ENCODE measurements at places on chromosomes 4 and X.

- no peak for DNase-seq
Observed at GRCh38 chrX:150984169-150984824, 1.2 kb downstream of the HMGB3 start.

DNA sequence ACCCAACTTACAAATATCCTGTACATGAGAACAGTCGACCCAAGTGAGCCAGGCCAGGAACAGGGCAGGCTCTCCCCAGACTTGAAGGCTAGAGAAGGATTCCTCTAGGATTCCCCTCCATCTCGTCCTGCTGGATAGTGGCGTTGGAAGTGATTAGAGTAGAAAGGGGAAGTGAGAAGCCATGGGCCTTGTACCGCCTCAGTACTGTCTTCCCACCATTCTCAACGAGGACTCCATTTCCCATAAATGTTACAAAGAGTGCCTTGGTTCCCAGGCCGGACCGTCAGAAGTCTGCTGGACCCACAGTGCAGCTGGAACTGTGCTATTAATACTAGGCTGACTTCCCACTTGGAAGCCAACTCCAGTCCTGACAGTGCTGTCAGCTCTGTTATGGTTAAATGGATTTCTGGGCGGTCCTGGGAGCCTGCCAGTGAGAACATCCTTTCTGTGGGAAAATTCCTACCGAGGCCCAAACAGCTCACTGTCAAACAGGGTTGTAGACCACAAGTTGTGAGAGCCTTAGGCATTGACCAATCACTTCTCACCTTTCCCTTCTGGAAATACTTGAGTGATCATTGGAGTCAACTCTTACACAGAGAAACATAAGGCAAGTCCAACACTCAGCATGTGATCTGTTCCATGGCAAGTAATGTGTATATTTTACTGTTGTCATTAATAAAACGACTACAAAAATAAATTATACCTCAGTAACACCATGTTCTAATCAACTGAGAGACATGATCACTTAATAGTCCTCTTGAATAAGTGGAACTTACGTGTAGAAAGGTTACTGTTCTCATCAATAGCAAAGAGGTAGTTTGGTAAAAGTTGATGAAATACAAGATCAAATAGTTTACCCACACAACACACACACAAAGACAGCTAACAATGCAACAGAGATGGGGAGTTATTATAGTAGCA lies 58.4 kb downstream of the AMELX start:
- no peak for DNase-seq

DNA sequence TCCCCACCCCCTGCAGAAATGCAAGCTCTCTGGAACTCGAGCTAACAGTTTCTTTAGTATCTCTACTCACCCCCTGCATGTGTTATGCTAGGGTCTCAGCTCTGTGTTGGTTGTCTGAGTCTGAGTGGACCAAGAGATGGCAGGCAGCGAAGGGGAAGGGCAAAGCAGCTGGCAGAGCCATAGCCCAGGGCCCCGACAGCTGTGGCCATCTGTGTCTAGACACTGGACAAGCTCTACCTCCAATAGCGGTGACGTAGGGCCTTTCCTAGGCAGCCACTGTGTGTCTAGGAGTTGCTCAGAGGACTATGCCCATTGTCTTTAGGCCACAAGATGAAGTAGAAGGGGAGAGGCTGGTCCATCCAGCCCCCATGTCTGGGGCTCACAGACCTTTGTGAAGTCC lies 79.2 kb downstream of the EFNB1 start:
- DNase-seq: no peak

DNA sequence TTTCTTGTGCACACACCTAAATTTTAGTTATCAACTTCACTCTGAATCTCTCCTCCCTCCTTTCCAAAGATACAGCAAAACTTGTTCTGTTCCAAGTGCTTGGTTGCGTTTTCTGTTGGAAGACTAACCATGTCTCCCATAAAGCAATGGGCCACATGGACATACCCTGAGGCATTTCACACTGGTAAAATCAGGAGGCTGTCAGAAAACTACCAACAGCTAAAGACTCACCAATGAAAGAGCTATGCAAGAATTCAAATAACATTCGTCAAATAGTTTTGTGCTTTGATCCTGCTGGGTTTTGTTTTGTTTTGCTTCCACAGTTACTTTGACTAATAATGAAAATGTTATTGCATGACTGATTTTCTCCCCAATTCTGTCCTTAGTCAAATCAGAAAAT lies 46.0 kb downstream of the PHEX start:
- no peak for DNase-seq

DNA sequence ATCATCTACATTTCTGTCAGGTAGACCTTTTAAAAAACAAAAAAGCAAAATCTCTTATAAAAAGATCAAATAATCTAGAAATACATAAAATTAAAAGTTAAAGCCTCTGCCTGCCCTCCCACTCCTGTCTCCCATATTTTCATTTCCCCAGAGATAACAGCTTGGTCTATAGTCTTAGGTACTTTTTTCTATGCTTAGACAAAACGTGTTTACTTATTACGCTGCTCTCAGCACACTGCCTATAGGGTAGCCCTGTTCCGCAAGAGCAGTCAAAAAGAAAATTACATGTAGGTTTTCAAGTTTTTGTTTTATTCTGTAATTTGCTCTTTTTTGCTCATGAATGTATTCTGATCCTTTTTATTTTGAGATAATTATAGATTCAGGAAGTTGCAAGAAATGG lies 73.3 kb downstream of the TAF1 start:
- no peak for DNase-seq

DNA sequence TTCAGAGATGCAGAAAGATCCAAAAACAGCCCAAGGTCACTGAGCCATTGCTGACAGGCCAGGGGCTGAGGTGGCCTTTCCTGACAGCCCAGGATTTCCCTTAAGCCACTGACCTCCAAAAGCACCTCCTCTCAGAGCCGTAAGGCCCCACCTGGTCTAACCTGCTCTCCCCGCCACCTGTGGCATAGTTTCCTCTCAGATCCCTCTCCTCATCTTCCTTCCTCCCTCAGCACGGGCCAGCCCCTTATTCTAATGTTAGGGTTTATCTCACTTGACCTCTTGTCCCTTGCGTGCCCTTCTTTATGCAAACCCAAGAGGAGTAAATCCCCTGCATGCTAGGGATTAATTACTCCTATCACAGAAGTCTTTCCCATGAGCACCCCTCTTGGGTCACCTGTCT lies 113.0 kb downstream of the RBM47 start:
- DNase-seq: no peak

- no peak for DNase-seq
Observed at GRCh38 chrX:78693536-78693935, 34.4 kb upstream of the RTL3 start.

DNA sequence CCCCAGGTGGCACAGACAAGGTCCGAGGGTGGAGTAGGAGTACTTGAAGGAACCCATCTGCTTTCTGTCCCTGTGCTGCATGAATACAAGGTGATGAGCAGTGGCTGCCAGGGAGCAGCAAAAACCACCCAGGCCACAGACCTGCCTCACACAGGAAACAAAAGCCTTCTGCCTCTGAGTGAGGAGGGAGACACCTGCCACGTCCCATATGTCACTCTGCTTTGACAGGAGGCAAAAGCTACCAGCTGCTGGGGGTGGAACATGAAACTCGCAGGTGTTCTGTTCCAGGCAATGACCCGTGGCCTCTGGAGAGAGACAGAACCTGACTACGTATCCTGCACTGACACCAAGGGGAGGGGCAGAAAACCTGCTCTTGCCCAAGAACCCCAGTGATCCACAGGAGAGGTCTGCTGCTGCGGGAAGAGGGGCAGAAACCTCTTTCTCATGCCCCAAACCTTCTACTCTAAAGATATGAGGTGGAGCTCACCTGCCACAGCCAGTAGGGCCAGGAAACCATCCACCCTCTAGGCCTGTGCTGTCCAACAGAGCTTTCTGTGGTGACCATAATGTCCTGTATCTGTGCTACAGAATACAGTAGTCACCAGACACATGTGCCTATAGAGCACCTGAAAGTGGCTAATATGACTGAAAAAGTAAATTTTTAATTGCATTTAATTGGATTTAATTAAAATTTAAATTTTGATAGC lies 172.9 kb downstream of the PRDM5 start:
- DNase-seq: no peak
